ENCODE measurements at places on chromosomes 7 and 10.

DNA sequence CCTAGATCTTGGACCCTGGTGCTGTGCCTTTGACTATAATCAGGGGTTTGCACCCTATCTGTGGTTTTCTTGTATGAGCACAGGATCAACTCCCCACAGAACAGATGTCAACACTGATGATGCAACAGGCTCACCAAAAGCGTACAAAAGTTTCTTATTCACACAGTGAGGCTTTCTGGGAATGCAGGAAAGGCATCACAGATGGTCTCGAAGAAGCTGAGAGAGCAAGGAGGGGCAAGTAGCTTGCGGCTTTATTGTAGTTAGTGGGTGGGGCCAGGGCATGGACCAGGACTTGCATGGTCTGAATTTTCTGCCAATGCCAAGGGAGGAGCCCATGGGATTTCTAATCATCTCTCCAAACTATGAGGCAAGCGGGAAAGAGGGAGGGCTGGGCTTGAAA, 46.2 kb downstream of the SEC61G start:
- no peak for DNase-seq

DNA sequence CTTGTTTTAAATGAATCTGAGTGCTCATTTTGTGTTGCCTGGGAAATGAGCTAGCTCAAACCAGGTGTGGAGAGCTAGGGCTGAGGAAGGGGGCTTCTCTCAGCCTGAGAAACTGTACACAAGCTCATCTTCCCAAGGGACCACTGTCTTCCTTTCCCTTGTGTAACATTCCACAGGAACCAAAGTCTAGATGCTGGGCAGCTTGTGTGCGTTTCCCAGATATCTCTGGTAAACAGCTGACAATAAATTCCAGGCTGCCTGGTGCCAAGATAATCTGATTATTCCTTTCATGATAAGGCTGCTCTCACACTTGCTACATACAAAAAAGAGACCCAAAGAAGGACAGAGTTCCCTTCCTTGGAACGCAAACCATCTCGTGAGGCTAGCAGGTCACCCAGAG, 33.1 kb upstream of the MKLN1 start:
- DNase-seq: no peak

- no peak for DNase-seq
These were observed 47.4 kb downstream of the ZMYND11 start for GRCh38 chr10:182441-183201.

- DNase-seq: no peak
These were observed 13.4 kb downstream of the RPP30 start for GRCh38 chr10:90885176-90885575.

- peak; percentile 52 for DNase-seq
These were observed 7.1 kb downstream of the SHH start for GRCh38 chr7:155804897-155805825.

- DNase-seq: no peak
These were observed 200.3 kb upstream of the PRSS1 start for GRCh38 chr7:142548978-142549377.

DNA sequence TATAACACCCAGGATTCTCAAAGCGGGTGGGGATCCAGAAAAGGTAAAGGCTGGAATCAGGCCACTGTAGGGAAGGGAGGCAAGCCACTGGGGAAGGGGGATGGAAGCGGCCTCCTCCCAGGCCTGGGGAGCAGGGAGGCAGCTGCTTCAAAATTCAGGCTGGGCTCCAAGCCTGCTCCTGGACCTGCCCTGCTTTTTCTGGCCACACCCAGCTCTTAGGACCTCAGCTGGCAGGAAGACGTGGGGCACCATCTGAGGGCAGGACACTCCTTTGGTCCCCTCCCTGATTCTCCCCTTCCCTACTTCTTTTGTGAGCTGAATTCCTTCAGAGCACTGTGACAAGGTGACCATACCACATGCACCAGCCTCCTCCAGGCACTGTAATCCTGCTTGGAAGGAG, 4.6 kb upstream of the LBX1 start:
- DNase-seq: no peak

- DNase-seq: no peak
These were observed 60.3 kb upstream of the C1GALT1 start for GRCh38 chr7:7122033-7122478.

DNA sequence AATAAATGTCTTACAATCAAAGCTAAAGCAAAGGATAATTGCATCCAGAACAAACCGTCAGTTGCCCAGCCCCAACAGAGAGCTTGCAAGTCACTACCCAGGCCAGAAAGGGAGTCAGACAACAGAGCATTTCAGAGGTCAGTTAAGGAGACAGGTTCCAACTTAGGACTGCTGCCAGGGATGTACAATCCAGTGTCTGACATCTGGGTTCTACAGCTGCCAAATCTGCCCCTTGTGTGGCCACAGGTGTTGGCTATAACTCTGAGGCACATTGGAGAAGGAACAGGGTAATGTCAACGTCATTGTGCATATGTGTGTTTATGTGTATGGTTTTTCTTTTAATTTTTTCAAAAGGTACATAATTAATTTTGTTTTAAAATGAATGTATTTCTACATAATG, 85.2 kb upstream of the GLCCI1 start:
- no peak for DNase-seq

DNA sequence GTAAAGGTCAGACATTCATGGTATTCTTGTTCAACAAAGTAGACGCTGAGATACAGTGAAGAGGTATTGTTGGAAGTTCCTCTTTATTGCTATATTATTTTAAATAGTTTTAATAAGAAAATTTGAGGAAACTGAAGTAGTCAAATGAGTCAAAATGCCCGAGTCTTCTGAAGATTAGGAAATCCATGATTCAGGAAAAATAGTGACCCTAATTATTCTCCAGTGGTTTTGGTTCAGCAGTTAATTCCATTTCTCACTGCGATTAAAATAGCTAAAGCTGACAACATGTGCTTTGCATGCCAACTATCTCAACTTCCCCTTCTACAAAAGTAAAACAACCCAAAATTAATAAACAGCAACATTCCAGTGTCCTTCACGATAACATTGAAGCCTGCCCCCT, 32.7 kb upstream of the PFKP start:
- DNase-seq: no peak

Measured in midbrain (tissue), 1 donor.